Stimulated activated CD4-positive, alpha-beta T cell treated with anti-CD3 and anti-CD28 coated beads, Interleukin-12 subunit alpha, Interleukin-12 subunit beta, amount 100 ng/mL, for 24 hours (primary cell): ENCODE measurements at places on chromosomes 12 and 14.

DNA sequence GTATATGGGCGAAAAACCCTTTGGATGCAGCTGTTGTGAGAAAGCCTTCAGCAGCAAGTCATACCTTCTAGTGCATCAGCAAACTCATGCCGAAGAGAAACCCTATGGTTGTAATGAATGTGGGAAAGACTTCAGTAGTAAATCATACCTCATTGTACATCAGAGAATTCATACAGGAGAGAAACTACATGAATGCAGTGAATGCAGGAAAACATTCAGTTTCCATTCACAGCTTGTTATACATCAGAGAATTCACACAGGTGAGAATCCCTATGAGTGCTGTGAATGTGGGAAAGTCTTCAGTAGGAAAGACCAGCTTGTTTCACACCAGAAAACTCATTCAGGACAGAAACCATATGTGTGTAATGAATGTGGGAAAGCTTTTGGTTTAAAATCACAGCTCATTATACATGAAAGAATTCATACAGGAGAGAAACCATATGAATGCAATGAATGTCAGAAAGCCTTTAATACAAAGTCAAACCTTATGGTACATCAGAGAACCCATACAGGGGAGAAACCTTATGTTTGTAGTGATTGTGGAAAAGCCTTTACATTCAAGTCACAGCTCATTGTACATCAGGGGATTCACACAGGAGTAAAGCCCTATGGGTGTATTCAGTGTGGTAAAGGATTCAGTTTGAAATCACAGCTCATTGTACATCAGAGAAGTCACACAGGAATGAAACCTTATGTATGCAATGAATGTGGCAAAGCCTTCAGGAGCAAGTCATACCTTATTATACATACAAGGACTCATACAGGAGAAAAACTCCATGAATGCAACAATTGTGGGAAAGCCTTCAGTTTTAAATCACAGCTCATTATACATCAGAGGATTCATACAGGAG is 21.4 kb downstream of the ZNF268 start:
- no peak for DNase-seq

- DNase-seq = no peak
Measured at GRCh38 chr14:62558451-62558850, 486.8 kb downstream of the KCNH5 start.

- DNase-seq = no peak
Measured at GRCh38 chr12:125332900-125333299, 267.7 kb downstream of the AACS start.

DNA sequence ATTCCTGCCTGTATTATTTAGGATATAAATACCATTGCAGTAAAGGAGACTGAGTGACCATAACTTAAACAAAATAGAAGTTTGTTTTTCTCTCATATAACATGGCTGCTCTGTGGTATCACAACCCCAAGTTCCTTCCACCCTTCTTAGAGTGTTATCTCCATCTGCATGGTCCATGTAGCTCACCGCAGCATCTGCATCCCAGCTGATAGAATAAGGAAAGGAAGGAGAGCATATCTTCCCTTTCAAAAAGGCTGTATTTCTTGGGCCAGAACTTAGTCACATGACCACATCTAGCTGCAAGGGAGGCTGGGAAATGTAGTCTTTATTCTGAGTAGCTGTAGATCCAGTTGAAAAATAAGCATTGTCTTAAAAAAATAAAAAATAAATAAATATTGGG is 184.8 kb upstream of the NUDT4 start:
- DNase-seq = no peak

- no peak for DNase-seq
Measured at GRCh38 chr12:81255456-81255855, 177.6 kb downstream of the ACSS3 start.

DNA sequence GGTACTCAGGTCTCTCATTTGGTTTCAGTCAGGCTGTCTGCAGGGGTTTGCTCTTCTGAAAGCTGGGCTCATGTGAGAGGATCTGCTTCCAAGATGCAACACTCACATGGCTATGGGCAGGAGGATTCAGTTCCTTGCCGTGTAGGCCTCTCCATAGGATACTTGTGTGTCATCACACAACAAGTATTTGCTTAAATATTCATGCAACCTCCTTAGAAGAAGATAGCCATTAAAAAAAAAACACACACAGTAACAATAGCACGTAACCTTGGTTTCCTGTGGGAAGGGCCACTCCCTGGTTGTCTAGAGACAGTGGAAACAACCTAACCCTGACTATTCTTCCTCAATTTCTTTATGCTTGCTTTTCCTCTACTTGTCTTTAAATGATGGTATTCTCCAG is 31.8 kb upstream of the CLEC4E start:
- DNase-seq = no peak

GRCh38 chr14:31059152-31059924 is 33.2 kb upstream of the STRN3 start:
- DNase-seq = no peak
